Thymus (tissue), 14 donors: ENCODE measurements at places on chromosomes 7 and 10. TPM values are rescaled to one million over a fixed set of nuclear protein-coding genes. Genes with fewer than 3 reads are reported as not detected.

Gene PRKRIP1
- 19.4 TPM for total RNA-seq

DNA sequence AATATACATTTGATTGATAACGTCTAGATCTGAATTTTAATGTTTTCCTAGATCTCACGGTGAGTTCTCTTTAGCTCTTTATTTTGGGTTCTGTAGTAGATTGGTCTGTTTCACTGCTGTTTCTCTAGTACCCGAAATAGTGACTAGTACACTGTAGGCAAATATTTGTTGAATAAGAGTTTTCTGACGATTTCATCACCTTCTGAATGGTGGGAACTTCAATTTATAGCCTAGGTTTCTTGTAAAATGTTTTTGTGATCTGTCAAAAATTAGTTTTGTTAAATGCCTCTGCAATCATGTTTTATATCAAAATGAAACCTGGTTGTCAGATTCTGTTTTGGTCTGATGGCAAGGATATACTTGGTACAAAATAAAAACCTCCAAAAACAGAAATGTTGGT is 10.2 kb downstream of the PDCD4 start:
- no peak overlapping the region for H3K27ac ChIP-seq
- H3K36me3 ChIP-seq, result peaks cover 75% of the 10 kb centered on the region
- no peaks in the 10 kb centered on the region for H3K4me1 ChIP-seq
- no peak overlapping the region for H3K4me3 ChIP-seq

Gene IKZF1
- total RNA-seq, result 124 TPM

- H3K4me3 ChIP-seq, result no peak overlapping the region
- DNase-seq, result no peak
- H3K4me1 ChIP-seq, result no peaks in the 10 kb centered on the region
- peaks cover 74% of the 10 kb centered on the region for H3K36me3 ChIP-seq
- H3K27ac ChIP-seq, result no peak overlapping the region
Observed at GRCh38 chr10:3132036-3133025, 40.3 kb downstream of the PITRM1 start.

GRCh38 chr7:16619979-16620408 is 25.6 kb downstream of the ANKMY2 start:
- H3K27ac ChIP-seq, result no peak overlapping the region
- H3K4me3 ChIP-seq, result no peak overlapping the region
- H3K36me3 ChIP-seq, result peaks cover 17% of the 10 kb centered on the region
- H3K27me3 ChIP-seq, result no peaks in the 10 kb centered on the region

Gene RAMP3
- 5.2 TPM for total RNA-seq

Gene MNX1
- total RNA-seq, result 0.09 TPM

- DNase-seq, result no peak
- H3K4me1 ChIP-seq, result no peaks in the 10 kb centered on the region
- no peaks in the 10 kb centered on the region for H3K36me3 ChIP-seq
Observed at GRCh38 chr10:25565570-25565969, 368.5 kb upstream of the MYO3A start.

Gene DBF4
- 28.9 TPM for total RNA-seq

DNA sequence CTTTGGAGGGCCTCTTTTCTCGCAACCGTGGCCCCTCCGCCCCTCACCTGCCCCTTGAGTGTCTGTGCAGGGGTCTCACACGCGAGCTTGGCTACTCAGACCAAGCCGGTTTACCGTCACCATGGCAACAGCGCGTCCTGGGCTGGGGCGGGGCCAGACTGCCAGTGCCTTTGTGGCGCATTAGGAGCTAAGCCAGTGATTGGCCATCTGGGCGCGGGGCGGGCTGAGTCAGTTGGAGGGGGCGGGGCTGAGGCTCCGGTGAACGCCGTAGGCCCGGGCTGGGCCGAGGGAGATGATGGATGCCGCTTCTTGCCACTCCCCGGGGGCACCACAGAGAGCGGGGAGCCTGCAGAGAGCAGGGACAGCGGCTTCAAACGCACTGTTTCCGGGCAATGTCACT is 48.7 kb upstream of the FXYD4 start:
- no peak overlapping the region for H3K4me3 ChIP-seq
- H3K27ac ChIP-seq, result no peak overlapping the region

GRCh38 chr7:157027568-157028198 is 17.2 kb upstream of the MNX1 start:
- no peak for DNase-seq
- H3K36me3 ChIP-seq, result no peaks in the 10 kb centered on the region
- H3K27ac ChIP-seq, result no peak overlapping the region

GRCh38 chr7:39045231-39045630 is 67.5 kb downstream of the POU6F2 start:
- H3K4me1 ChIP-seq, result no peaks in the 10 kb centered on the region
- H3K27me3 ChIP-seq, result no peaks in the 10 kb centered on the region
- no peak overlapping the region for H3K4me3 ChIP-seq

Gene LRRC61
- total RNA-seq, result 17.2 TPM

Gene KIFBP
- total RNA-seq, result 12.3 TPM

Gene TSPAN33
- total RNA-seq, result 29.2 TPM

Gene LRIT2
- not detected for total RNA-seq

DNA sequence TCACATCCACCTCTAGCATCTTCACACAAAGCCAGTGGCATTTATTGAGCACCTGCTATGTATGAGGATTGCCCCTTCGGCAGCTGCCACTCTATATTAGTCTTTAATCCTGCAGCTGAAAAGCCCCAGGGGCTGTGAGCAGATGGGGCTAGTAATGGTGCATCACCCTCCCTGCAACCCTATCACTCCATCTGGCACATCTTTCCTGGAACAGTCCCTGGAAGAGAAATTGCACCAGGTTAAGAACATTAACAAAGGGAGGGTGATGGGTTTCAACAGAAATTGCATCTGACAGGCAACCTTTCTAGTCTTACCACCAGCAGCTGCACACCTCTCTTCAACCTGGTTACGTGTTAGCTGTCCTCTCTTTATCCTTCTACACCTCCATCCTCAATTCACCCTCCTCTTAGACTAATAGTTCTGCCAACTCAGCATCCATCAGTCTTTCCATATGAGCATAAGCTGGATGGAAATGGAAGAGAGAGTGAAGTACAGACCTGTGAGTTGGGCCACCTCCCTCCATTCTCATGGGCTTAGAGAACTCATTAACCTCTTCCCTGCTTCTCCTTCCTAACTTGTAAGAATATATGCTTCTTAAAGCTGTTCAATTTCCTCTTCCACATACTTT is 168.6 kb upstream of the NEBL start:
- H3K27me3 ChIP-seq, result no peaks in the 10 kb centered on the region
- no peaks in the 10 kb centered on the region for H3K36me3 ChIP-seq
- no peaks in the 10 kb centered on the region for H3K4me1 ChIP-seq
- DNase-seq, result no peak
- H3K27ac ChIP-seq, result no peak overlapping the region
- no peak overlapping the region for H3K4me3 ChIP-seq

DNA sequence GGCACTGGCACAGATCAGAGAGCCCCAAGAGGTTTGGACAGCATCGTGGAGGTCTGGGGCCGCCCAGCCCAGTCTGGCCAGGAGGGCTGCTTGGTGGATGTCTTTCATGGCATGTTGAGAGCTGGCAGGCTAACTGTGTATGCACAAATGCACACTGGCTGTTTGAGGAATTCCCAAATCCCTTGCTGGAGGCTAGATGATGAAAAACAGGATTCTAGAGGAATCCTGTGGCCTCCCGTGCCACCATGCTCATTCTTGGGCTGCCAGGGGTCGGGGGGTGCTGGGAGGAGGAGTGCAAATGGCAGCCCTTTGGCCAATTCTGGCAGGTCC is 26.5 kb downstream of the LEP start:
- DNase-seq, result no peak
- peaks cover 19% of the 10 kb centered on the region for H3K27me3 ChIP-seq
- no peaks in the 10 kb centered on the region for H3K36me3 ChIP-seq
- no peak overlapping the region for H3K27ac ChIP-seq
